ENCODE measurements at places on chromosomes 12 and 14.

DNA sequence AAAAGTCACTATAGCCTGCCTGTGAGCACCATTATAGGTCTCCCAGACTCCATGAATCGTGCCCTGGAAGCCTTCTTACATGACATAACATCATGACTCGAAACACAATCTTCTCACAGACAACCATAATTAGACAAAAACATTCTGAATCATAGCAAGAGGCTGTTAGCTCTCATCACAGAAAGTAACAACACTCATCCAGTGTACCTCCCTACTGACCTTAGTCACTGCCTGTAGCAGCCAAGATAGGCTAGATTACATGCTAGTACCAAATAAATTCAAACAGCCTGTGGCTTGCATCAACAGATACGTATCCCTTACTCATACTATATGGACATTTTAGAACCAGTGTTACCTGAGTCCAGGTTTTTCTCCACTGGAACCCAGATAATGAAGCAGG, 663.8 kb upstream of the FOXG1 start:
- DNase-seq = no peak

DNA sequence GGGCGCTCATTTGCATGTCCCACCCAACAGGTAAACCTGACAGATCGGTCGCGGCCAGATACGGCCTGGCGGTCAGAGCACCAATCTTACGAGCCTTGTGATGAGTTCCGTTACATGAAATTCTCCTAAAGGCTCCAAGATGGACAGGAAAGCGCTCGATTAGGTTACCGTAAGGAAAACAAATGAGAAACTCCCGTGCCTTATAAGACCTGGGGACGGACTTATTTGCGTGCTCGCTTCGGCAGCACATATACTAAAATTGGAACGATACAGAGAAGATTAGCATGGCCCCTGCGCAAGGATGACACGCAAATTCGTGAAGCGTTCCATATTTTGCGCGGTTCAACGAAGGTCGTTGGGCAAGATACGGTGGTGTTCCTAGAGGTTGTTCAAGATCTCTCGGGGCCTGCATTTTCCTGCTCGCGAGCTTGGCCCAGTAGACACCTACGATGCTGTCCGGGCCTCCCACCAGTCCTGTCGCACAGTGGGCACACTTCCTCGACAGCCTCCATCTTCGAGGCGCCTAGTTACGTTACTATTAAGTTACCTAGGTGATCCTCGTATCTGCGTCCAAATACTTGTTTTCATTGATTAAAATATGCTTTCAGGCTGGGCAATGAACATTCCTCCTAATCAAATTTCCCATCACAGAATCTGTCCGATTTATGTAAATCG, at the start of gene RNU6-7:
Gene RNU6-7 (plus strand): TSS at position 230 of the 675 bp plus-strand sequence.
- no peak for DNase-seq

DNA sequence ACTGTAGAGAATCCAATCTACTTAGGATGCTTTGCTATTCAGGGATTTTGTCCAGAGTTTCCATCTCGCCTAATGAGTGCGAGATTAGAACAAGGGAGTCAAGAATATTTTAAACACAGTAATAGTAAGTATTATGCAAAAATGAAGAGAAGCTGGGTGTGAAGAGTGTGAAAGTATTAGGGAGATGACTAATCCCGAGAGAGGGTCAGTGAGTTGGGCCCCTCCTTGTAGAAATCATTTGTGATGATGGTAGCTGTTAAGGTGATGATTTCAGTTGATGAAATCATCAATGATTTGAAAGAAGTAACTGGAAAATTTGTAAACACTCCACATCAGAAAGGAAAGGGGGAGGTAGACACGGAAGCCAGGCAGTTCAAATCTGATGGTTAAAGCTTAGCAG, 478.9 kb upstream of the MGAT4C start:
- DNase-seq = no peak

DNA sequence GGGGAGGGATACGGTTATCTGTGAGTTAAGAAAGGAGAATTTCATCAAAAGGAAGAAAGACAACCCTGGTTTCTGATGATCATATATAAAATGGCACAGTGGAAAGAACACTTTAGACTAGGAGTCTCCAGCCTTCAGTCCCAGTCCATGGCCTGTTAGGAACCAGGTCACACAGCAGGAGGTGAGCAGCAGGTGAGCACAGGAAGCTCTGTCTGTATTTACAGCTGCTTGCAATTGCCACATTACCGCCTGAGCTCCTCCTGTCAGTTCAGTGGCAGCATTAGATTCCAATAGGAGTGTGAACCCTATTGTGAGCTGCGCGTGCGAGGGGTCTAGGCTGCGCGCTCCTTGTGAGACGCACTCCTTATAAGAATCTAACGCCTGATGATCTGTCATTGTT, 137.9 kb downstream of the BTG1 start:
- no peak for DNase-seq

DNA sequence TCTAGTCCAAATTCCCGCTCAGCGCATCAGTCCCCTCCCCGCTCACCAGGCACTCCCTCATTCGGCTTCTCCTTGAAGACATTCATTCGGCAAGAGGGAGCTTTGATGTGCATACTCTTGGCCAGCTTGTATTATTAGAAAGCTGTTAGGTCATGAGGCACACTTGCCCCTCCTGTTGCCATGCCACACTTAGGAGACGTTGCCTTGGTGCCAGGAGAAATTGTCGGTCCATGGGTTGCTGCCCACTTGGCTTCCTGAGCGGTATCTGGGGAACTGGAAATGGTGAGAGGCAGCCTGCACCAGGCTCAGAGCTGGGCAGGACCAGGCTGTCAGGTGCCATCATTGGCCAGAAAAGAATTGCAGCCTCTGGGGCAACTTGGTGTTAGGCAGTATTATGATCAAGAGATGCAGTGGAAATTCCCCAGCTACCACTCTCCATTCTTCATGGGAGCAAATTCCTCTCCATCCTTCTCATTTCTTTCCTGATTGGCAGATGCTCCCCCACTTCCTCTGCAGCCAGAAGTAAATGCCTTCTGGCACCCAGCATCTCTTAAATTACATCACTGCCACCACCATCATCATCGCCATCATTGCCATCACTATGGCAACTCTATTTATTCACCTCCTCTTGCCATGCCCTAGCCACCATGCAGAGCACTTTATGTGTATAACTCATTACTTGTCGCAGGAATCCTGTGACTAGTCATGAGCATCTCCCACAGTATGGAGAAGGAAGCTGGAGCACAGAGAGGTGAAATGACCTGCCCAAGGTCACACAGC, 12.4 kb downstream of the CABP1 start:
- DNase-seq = no peak

- DNase-seq = no peak
These were observed 1.7 kb upstream of the NKX2-1 start for GRCh38 chr14:36521598-36522345.

DNA sequence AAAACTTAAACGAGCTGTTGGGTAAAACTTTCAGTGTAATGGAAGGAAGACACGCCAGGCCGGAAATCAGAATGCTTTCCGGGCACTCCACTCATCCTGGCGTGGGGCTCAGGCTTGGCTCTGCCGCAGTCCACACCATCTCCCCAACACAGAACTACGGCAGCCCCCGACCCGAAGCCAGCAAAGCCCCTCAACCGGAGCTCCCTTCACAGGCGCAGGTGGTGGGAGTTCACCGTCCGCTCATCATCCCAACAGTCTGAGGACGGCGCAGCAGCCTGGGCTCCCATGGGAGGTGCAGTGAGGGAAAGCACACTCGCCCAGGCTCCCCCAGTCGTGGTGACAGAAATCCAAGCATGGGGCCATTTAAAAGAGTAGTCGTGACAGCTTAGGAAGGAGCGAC, 11.0 kb upstream of the MMP17 start:
- no peak for DNase-seq

DNA sequence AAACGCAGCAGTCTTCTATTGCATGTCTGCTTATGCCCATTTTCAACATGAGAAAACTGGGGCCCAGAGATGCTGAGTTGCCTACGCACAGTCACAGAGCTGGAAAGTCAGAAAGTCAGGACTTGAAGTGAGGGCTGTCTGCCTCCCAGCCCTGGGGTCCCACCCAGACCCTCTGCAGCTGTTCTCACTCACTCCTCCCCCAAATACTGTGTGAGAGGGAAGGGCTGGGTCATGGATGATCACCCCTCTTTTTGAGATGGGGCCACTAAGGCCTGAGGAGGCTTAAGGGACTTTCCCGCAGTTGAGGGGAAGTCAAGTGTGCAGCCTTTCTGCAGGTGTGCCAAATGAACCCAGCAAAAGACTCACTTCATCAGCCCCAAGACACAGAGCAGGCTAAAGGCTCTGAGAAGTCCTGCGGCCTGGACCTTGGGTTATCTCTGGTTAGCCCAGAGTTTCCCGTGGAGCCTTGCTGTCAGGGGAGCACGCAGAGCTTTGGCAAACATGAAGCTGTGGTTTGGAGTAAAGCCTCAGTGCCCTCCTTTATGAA, 18.7 kb downstream of the DTX1 start:
- DNase-seq = no peak

GRCh38 chr12:122886851-122887818, 8.8 kb downstream of the VPS37B start:
- no peak for DNase-seq

DNA sequence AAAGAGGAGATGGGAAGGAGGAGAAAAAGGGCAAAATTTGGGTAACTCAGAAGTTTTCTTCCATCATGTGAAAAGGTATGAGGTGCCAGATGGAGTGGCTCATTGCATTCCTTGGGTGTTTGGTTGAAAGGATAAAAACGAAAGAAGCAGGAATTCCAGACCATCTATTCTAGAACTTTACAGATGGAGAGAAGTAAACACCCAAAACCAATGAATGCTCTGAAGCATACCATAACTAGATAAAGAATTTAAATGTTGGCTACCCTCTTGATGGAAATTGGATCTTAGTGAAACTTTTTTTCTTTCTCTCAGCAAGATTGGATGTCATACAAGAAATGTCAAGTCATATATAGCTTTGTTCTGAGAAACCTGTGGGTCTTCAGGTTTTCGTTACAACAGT, 175.6 kb upstream of the FAR2 start:
- DNase-seq = no peak

- no peak for DNase-seq
These were observed 31.5 kb upstream of the SLCO1B3 start for GRCh38 chr12:20778969-20779368.

- no peak for DNase-seq
These were observed 36.5 kb downstream of the SSPN start for GRCh38 chr12:26231921-26232320.

DNA sequence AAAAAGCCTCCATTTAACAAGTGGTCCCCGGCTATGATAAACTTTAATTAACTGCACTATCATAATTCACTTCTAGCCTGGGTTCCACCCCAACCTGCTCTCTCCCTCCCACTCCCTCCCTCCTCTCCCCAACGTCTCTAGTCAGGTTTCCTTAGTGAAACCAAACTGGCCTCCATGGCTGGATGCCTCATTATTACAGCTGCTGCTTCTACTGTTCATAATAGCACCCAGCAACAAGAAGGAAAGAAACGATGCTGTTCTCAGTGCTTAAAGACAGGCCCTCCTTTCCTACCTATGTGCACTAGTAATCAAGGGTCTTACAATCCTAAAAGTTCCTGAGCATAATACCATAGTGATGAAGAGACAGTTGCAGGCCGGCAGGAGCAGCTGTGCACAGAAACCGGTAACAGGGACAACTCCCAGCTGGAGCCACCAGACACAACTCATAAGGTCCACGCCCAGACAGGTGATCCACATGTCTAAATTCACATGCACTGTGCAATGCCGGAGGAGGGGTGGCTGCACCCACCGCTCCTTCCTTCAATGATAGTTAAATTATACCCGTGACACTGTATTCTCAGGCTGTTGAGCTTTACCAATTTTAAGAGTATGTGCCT, 6.2 kb downstream of the IRF2BPL start:
- DNase-seq = no peak

GRCh38 chr14:89085737-89086382, 261.4 kb downstream of the TTC8 start:
- no peak for DNase-seq

DNA sequence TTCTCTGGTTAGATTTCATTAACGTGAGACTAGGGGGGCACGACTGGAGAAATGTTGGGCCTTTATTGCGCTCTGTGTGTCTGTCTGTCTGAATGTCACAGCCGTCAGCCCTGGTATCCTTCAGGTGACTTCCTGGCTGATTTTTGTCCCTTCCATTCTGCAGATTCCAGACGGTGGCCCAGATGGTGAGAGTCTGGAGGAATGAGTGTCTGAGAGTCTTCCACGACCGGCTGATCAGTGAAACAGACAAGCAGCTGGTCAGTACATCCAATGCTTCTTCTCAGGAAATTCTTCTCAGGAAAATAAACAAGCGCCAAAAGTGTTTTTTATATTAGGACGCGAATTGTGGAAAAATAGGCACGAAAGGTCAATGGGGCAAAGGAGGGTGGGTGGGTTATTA, 93.5 kb downstream of the CCDC92 start:
- no peak for DNase-seq

- no peak for DNase-seq
These were observed 150.8 kb downstream of the TTC7B start for GRCh38 chr14:90665321-90666000.

DNA sequence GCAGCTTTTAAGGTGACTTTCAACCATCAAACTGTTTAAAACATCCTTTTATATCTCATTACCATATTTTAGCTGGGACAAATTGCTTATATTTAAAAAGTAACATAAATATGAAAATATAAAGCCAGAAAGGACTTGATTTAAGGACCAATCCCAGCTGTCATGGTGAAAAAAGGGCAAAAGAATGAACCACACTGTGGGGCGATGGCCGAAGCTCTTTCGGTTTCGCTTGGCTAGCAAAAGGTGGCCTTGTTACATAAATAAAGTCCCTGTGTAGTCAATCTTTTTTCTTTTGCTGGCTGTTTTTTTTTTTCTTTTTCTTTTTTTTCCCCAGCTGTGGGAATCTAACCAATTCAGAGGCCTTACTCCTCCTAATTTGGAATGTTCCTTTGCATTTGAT, 50.9 kb downstream of the FBXO33 start:
- no peak for DNase-seq

DNA sequence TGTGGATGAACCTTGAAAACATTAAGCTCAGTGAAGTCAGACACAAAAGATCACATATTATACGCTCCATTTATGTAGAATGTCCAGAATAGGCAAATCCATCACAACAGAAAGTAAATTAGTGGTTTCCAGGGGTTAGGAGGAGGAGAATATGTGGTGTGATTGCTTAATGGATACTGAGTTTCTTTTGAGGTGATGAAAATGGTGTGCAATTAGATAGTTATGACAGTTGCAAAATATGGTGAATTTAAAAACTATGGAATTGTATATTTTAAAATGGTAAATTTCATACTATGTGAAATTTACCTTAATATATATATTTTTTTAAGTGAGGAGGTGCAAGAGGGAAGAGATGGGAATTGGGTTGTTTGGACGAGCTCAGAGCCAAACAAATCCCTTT, 46.3 kb upstream of the KICS2 start:
- DNase-seq = no peak

GRCh38 chr12:92261071-92261470, 115.4 kb upstream of the BTG1 start:
- no peak for DNase-seq

GRCh38 chr12:52381206-52381605, 4.2 kb downstream of the KRT84 start:
- no peak for DNase-seq

Data from GM04504 (cell line).